Uterine smooth muscle cell (primary cell): ENCODE measurements at places on chromosomes 3 and 15. TPM values are rescaled to one million over a fixed set of nuclear protein-coding genes. Genes with fewer than 3 reads are reported as not detected.

The AAGAB gene
- 51.2 and 61.6 TPM in 2 replicates for total RNA-seq

The IL17RE gene
- 0.62 and 2.0 TPM in 2 replicates for total RNA-seq

The SNAPC5 gene
- total RNA-seq = 16.0 and 36.2 TPM in 2 replicates

The ATP2C1 gene
- 148 and 169 TPM in 2 replicates for total RNA-seq

The CISH gene
- 0.44 and 0.62 TPM in 2 replicates for total RNA-seq

The AMT gene
- 0.50 and 0.66 TPM in 2 replicates for total RNA-seq

The ANKRD34C gene
- total RNA-seq = not detected in 2 replicates

The IP6K1 gene
- 30.5 and 31.8 TPM in 2 replicates for total RNA-seq

The CCR4 gene
- not detected in 2 replicates for total RNA-seq

The CELF6 gene
- 0.11 and 0.37 TPM in 2 replicates for total RNA-seq

The ST6GAL1 gene
- total RNA-seq = 0.11 and 2.0 TPM in 2 replicates

The SPINK8 gene
- not detected in 2 replicates for total RNA-seq

The FGF12 gene
- under 0.01 and 0.22 TPM in 2 replicates for total RNA-seq

The C3orf62 gene
- 1.2 and 1.4 TPM in 2 replicates for total RNA-seq

The SHQ1 gene
- total RNA-seq = 19.6 and 22.7 TPM in 2 replicates

The SCN11A gene
- total RNA-seq = under 0.01 and 0.11 TPM in 2 replicates

The KIF15 gene
- 7.4 and 27.2 TPM in 2 replicates for total RNA-seq

The SEMA3G gene
- under 0.01 TPM in 2 replicates for total RNA-seq

The STT3B gene
- total RNA-seq = 296 and 393 TPM in 2 replicates

The GCNT3 gene
- total RNA-seq = 0.11 and 0.37 TPM in 2 replicates

The GOLGA8R gene
- total RNA-seq = 1.9 and 4.6 TPM in 2 replicates

The RPP25 gene
- 2.1 and 2.9 TPM in 2 replicates for total RNA-seq

The MGA gene
- 42.0 and 42.8 TPM in 2 replicates for total RNA-seq

The HTR3E gene
- total RNA-seq = not detected in 2 replicates

The MYO5C gene
- total RNA-seq = under 0.01 and 0.22 TPM in 2 replicates

The PP2D1 gene
- total RNA-seq = not detected in 2 replicates

The P2RY13 gene
- total RNA-seq = not detected in 2 replicates

The ADPRH gene
- total RNA-seq = 4.5 and 8.1 TPM in 2 replicates

The SCG5 gene
- total RNA-seq = 3.2 and 14.7 TPM in 2 replicates

The FOXB1 gene
- under 0.01 TPM in 1 of 2 replicates, not detected in the other for total RNA-seq

The VPS39 gene
- total RNA-seq = 50.1 and 61.4 TPM in 2 replicates

The LRRC34 gene
- total RNA-seq = 2.4 and 11.1 TPM in 2 replicates

The ITGB5 gene
- 368 and 653 TPM in 2 replicates for total RNA-seq

The SERINC4 gene
- total RNA-seq = 0.11 TPM in 1 of 2 replicates, not detected in the other

The DET1 gene
- 8.9 and 9.4 TPM in 2 replicates for total RNA-seq

The PLA2G4E gene
- total RNA-seq = not detected in 2 replicates
